NCI-H1092 treated with DMSO at 0.1 percent for 48 hours (cell line): ENCODE measurements at places on chromosomes 5 and 9.
A peak's percentile ranks its signal among the peaks of the same experiment; 100 is the strongest.

DNA sequence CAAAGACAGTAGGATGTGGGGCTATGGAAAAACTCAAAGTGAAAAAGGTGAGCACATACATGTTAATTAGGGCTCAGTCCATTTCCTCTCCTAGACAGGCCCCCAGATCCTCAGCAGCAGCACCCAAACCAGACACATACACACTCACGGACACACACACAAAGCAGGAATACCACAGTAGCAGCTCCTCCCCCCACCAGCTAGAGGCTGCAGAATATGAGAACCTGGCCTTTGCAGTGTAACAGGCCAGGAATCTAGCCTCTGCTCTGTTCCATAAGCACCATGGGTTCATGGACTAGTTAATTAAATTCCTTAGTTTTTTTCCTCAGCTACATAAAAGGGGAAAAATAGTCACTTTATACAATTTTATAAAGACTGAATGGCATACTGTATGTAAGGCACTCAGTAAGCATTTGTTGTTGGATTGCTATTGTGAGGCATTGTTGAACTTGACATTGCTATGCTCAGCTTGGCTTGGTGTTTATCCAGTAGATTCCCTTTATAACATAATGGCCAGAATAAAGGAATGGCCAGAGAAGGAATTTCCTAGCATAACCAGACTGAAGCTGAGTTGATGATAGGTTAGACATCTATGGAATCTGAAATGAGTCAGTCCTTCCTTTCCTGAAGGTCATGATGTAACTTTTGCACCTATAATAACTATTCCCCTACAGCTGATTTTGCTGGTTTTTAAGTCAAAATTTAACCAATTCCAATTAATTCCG lies 186.8 kb downstream of the SEMA5A start:
- DNase-seq: no peak

DNA sequence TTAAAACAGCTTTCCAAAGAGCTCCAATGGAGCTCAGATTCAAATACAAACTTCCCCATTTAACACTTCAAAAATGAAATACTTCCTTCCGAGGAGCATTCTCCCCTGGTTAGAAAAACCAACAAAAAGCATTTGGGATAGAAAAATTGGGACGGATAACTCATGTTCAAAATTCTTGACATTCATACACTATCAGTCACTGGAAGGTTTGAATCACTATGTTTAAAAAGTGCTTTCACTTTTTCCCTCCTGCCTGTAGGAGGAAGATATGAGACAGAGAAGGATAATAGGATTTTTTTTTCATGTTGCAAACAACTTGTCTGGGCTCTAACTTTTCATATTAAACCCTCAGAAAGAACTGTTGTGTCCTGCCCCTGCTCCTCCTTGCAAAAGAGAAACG lies 412.0 kb downstream of the ACTL7B start:
- DNase-seq: no peak

DNA sequence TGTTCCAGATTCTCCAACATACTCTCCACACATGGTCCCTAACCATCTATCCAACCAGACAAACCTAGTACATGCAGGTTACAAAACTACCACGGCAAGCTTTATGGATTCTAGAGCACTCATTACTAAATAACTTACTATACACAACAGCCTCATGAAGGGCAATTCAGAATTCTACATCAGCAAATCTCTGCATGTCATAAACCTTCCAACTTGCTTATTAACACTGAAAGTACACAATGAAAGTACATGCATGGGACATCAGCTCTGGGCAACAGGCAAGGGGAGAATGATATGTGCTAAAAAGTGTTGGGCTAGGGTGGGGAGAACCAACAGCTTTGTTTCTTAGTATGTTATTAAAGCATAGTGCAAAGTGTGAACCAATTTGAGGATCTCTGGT lies 70.4 kb downstream of the TLE1 start:
- no peak for DNase-seq

DNA sequence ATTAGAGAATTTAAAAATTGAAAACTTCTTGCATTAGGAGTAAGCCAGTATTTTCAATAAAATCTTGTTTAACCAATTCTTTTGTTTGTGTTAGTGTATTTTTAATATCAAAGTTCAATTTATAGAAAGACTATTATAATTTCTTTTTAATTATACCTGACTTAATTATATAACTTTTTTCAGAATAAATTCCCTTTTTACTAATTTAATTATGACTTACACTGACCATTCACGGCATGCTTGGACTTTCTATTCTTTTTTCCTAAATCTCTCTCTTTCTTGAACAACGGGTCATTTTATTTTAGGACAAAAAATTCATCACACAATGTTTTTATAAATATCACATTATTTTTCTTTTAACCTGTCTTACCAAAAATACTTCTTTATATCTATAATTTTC lies 555.3 kb upstream of the PTGER4 start:
- no peak for DNase-seq

DNA sequence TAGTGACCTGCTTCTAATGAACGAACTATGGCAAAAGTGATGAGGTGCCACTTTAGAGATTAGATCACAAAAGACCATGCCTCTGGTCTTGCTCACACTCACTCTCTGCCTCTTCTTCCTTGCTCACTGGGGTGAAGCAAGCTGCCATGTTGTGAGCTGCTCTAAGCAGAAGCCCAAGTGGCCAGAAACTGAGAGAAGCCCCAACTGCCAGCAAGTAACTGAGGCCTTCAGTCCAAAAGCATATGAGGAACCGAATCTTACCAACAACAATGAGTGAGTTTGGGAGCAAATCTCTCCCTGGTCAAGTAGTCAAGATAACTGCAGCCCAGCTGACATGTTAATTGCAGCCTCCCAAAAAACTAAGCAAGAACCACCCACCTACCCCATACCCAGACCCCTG lies 126.0 kb upstream of the ACO1 start:
- DNase-seq: no peak

DNA sequence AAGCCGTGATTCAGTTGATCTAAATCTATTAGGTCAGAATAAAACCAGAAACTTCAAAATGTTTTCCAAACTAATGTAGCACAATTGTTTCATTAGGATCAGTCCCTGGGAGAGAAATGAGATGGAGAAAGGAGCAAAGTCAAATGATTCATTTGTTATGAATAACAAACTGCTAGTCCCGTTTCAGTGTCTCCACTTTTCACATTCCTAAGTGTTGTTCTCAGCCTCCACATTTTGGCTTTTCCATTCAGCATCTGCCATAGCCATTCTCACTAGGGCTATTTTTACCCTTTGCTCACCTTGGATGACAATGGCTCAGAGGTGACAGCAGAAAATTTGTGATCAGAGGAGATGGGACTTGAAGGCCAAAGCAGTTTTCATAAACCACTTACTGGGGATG lies 314.1 kb upstream of the KIF2A start:
- DNase-seq: no peak

DNA sequence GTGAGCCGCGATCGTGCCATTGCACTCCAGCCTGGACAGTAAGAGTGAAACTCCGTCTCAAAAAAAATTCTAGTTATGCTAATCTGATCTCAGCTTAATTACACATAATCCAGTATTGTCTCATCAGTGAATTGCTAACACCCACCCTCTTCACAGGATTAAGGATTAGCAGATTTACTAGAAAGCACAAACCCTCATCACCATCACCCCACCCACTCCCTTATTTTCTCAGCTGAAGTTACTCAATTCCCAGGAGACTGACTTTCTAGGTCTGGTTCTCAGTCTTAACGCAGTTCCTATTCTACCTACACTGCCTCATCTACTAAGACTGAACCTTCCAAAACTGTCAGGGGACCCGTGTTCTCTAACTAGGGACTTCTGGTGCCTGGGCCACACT lies 9.0 kb downstream of the TOR1B start:
- DNase-seq: no peak

DNA sequence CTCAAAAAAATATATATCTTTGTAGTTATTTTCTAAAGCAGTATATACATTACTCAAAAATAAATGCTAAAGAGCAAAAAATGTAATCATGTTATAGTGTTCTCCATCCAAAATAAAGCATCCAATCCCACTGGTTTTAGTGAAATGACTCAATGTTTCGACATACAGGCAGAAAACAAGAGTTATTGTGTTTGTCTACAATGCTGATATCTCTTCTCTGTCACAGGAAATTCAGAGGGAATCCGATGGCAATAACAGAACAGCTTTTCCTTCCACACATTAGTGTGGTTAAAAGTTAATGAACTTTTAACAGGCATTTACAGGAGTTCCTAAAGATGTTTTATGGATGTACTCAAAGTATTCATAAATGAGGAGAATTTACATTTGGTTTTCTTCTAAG lies 12.0 kb downstream of the TTC33 start:
- DNase-seq: no peak

DNA sequence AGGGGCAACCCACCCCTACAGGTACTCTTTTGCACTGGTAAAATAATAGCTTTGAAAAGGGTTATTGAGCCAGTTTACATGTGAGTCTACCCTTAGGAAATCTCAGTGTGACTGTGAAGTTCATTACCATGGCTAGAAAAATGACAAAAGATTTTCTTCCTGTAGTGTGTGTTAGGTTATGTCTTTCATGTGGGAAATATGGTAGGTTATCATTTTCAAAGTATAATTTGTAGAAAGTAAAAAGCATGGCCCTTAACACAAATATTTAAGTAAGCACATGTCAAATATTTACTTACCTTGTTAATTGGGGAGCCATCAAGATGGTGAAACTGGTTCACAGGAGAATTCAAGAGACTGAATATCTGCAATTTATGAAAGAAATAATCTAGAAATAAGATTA lies 37.3 kb upstream of the PLPP1 start:
- DNase-seq: no peak

- DNase-seq: no peak
Measured at GRCh38 chr9:90841213-90841612, 39.6 kb downstream of the SYK start.

- peak; percentile 84 for DNase-seq
Measured at GRCh38 chr5:26388976-26389375, 649.4 kb downstream of the CDH9 start.

DNA sequence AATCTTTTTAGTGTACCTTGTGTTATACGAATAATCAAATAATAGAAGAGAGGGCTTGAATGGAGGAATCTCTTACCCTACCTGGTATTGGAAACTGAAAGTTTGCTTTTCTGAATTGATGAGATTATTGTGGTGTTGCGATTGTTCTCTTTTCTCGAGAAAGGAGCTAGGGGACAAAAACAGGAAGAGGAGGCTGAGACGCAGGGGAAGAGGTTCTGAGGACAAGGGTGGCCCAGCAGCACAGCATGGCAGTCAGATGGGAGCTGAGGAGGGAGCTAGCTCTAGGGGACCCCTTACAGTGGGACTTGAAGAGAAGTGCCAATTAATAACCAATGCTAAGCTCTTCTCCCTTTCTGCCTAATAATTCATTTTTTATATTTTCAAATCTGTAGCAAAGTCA lies 183.3 kb upstream of the DMAC1 start:
- no peak for DNase-seq

DNA sequence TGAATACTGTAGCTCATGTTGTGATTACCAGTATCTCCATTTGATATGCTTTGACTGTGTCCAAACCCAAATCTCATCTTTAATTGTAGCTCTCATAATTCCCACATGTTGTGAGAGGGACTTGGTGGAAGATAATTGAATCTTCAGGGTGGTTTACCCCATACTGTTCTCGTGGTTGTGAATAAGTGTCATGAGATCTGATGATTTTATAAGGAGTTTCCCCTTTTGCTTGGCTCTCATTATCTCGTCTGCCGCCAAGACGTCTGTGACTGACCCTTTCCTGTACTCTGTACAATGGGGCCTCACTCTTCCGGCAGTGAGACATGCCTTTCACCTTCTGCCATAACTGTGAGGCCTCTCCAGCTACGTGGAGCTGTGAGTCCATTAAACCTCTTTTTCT lies 59.3 kb downstream of the TRIO start:
- DNase-seq: no peak

DNA sequence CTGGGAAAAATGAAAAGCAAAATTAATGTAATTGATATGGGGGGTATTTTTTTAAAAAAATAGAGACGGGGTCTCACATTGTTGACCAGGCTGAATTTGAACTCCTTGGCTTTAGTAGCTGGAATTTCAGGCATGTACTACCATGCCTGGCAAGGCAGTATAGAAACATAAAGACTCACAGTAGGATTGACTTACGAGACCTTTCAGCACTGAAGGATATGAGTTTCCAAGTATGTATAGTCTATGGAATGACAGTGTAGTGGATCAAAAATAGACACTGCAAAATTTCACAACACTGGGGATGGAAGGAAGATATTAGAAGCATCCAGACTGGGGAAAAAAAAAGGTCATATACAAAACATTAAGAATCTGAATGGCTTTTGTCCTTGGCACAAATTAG lies 6.8 kb downstream of the DCP2 start:
- DNase-seq: no peak

GRCh38 chr9:114312513-114312875 lies 10.4 kb upstream of the ORM1 start:
- DNase-seq: no peak

GRCh38 chr5:41686767-41687166 lies 176.4 kb upstream of the PLCXD3 start:
- DNase-seq: no peak

DNA sequence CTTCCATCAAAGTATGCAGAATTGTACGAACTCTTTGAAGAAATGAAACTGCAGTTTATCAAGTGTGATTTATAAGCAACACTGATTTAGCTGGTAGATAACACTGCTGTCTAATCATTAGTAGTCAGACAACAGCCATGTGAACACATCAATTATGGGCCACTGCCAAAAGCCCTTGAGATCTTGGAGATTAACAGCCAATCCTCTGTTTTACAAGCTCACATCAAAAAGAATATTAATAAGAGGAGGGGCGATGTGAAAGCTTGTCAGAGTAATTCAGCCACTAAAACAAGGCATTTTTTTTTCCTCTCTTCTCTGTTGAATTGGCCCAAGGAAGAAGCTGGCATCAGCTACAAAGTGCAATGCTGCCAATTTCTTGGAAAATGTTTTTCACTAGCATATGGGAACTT lies 28.1 kb downstream of the ZNF608 start:
- peak; percentile 30 for DNase-seq
